Lower lobe of right lung (tissue), 2 donors: ENCODE measurements at places on chromosomes 11 and 22.

GRCh38 chr11:36149538-36150242 lies 139.5 kb downstream of the COMMD9 start:
- peak; percentile 43 for DNase-seq

- no peak for DNase-seq
Measured at GRCh38 chr11:43786016-43786415, 94.6 kb upstream of the ALKBH3 start.

DNA sequence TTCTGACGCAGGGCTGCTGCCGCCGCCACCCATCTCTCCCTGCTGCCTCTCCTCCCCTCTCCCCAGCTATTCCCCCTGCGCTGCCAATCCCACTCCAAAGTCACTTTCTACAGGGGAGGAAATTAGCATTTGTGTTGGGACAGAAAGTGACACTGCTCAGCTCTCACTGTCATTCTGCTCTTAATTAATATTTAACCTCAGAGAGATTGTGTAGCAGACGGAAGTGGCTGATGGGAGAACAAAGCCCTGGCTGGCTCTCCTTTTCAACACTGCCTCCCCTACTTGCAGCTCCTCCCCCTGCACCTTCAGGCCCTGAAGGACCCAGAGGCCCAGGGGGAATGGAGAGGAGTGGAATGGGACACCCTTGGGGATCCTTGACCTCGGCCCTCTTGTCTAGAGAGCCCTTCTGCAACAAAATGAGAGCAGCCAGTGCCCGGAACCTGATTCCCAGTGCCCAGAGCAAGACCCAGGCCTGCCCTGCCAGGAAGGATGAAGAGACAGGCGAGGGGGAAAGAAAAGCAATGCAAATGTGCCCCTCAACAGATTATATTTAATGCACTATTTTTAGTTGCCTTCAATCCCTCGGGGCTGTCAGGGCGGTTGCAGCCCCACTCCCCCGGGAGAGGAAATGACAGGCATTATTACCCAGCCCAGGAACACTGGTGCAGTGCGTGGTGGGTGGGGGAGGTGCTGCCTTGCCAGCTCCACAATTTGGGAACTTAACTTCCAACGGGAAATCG lies 14.6 kb upstream of the NRGN start:
- DNase-seq: peak; percentile 83

- DNase-seq: no peak
Measured at GRCh38 chr11:75632962-75633361, 35.9 kb downstream of the MAP6 start.

DNA sequence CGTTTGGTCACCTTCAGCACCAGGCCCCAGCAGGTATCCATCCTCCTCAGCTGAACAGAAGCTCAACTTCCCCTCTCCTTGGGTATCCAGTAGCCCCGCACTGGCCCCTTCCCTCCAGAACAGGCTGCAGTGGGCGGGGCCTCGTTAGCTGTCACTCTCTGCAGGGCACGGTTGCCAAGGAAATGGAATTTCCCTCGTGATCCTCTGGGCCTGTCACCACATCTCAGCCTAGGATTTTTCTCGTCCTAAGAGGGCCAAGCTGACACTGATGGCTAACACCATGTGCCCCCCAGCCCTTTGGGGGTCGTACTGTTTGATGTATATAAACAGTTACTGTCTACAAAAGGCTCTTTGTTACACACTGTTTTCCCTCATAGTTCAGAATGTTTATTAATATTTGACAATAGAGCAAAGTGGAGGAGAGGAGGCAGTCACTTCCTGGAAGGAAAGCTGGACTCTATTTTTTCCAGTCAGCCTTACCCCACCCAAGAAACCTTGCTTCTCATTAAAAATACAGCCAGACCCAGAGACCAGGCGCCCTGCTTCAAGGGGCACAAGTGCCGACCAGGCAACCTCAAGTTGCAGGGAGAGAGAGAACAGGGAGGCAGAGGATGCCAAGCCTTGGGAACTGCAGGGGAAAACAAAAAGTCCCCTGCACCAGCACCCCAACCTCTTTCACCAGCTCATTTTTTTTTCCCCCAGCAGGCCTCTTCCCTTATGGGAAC lies 44.5 kb downstream of the FEZ1 start:
- no peak for DNase-seq
